C1 segment of cervical spinal cord (tissue), 14 donors: ENCODE measurements at places on chromosomes 2 and 18.

DNA sequence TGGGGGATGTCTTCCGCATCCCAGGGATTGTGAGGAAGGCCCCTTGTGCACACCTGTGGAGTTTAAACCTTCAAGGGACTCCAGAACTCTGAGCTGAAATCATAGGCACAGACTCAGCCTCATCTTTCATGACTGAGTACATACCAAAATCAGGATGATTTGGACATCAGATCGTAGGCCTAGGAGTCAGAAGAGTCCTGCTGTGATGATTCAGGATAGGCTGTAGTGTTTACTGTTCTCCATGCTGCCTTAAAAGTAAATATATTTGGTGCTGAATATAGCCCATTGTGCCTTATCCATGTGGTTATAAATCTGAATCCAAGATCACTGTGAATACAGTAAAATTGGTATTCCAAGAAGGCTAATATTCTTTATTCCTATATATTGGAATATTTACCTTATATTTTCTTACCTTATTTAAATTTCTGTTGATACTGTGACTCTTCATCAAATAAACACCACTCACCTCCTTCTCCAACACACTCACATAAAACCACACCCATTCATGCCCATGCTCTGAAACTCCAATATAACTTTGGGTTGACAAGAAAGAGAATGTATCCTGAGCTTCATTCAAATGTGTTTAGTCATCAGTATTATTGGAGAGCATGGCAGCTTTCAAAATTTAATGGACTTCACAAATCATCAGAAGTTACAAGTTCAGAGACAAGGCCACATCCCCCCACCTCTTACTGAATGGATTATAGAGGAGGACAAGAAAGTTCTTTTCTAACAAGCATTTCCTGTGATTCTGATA lies 561.4 kb upstream of the LINC00305 start:
- DNase-seq, result no peak

DNA sequence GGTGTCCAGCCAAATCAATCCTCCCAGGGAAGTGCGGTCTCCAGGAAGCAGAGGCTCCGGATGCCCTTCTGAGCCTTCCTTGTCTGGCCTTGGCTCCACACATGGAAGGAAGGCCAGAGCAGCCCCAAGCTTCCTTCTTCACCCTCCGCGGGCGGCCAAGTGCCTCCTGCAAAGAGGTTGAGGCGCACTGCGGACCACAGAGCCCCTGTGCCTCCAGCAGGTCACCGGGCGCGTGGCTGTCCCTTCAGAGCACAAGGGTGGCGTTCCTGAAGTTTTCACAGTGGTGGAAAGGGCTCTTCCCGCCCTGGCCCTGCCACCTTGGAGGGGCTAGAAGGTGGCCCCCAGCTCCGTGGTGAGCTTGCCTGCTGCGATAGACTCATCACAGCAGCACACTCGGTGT lies 175.9 kb upstream of the RAB12 start:
- DNase-seq, result no peak

GRCh38 chr2:56713161-56713676 lies 529.4 kb downstream of the CCDC85A start:
- no peak for DNase-seq

GRCh38 chr2:118496870-118497611 lies 350.4 kb downstream of the EN1 start:
- no peak for DNase-seq

DNA sequence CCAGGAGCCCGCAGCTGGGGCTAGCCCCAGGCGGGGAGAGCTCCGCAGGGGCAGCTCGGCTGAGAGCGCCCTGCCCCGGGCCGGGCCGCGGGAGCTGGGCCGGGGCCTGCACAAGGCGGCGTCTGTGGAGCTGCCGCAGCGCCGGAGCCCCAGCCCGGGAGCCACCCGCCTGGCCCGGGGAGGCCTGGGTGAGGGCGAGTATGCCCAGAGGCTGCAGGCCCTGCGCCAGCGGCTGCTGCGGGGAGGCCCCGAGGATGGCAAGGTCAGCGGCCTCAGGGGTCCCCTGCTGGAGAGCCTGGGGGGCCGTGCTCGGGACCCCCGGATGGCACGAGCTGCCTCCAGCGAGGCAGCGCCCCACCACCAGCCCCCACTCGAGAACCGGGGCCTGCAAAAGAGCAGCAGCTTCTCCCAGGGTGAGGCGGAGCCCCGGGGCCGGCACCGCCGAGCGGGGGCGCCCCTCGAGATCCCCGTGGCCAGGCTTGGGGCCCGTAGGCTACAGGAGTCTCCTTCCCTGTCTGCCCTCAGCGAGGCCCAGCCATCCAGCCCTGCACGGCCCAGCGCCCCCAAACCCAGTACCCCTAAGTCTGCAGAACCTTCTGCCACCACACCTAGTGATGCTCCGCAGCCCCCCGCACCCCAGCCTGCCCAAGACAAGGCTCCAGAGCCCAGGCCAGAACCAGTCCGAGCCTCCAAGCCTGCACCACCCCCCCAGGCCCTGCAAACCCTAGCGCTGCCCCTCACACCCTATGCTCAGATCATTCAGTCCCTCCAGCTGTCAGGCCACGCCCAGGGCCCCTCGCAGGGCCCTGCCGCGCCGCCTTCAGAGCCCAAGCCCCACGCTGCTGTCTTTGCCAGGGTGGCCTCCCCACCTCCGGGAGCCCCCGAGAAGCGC lies 15.0 kb upstream of the GMPPA start:
- DNase-seq, result no peak

GRCh38 chr2:117933884-117934354 lies 80.0 kb downstream of the CCDC93 start:
- DNase-seq, result no peak

DNA sequence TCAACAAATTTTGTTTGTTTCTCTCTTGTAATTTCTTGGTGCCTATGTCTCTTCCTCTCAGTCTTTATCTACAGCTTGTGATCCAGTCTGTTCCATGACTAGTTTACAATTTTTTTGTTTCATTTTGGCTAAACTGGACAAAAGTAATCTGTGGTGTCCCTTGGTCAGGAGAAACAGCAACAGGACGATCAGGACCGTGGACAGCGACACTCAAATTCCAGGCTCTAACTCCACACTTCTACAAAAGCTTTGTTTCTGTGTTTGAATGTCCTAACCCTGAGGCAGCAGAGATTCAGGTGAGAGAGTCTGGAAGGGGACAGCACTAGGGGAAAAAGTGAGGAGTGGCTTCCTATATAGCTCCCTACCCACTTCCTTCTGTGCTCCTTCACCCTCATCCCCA lies 593.3 kb upstream of the FANCL start:
- no peak for DNase-seq

DNA sequence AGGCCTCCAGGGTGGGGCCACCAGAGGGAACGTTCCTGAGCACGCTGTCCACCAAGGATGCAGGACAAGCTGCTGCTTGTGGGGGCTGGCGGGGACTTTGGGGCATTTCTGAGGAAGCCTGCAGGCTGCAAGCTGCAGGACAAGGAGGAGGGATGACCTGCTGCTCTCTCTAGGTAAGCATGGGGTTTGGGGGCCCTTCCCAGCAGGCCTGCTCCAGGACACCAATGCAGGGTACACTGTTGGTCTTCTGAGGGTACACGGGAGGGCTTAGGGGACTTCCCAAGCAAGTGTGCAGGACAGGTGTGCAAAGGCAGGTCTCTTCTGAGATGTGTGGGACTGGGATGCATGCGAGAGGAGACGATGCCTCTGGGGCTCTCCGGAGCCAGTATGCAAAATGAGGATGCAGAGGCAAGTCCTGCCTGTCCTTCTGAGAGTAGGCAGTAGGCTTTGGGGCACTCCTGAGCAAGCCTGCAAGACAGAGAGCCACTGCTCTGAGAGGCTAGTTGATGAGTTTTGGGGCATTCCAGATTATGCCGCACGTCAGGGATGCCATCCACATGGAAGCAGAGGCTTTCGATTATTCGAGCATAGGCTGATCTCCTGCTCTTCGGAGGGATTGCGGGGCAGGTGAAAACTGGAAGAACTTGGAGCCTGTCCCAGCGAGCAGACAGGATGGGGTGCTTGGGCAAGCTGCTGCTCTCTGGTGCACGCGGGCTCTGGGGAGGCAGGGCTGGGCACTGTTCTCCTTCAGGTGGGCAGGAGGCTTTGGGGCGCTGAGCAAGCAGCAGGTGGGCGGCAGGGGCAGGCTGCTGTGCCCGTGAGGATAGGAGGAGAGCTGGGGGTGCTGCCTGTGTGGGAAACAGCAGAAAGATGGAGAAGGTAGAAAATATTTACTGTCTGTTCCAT lies 44.6 kb downstream of the CNGA3 start:
- no peak for DNase-seq

GRCh38 chr2:218743068-218743467 lies 32.4 kb downstream of the TTLL4 start:
- no peak for DNase-seq

DNA sequence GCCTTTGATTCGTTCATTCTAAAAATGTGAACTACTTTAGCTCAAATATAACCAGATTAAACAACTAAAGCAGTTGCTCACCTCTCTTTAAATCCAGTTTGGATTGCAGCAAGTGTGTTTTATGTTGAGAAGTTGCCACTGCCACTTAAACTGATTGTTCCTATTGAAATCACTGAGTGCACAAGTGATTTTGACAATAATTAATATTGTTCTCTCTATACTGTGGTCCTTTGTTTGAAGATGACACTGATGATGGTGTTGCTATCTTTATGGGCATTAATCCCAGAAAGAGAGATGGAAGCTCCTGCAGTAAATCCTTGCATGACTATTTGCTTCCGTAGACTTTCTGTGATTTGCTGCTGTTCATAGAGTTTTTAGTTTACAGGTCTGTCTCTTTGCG lies 251.4 kb upstream of the ZEB2 start:
- no peak for DNase-seq

GRCh38 chr2:225512876-225513540 lies 113.5 kb downstream of the NYAP2 start:
- DNase-seq, result no peak

- DNase-seq, result no peak
Measured at GRCh38 chr2:197137826-197138477, 172.6 kb downstream of the ANKRD44 start.

GRCh38 chr2:217947383-217948350 lies 55.1 kb downstream of the TNS1 start:
- no peak for DNase-seq

- DNase-seq, result no peak
Measured at GRCh38 chr2:8154936-8155335, 526.9 kb upstream of the ID2 start.

DNA sequence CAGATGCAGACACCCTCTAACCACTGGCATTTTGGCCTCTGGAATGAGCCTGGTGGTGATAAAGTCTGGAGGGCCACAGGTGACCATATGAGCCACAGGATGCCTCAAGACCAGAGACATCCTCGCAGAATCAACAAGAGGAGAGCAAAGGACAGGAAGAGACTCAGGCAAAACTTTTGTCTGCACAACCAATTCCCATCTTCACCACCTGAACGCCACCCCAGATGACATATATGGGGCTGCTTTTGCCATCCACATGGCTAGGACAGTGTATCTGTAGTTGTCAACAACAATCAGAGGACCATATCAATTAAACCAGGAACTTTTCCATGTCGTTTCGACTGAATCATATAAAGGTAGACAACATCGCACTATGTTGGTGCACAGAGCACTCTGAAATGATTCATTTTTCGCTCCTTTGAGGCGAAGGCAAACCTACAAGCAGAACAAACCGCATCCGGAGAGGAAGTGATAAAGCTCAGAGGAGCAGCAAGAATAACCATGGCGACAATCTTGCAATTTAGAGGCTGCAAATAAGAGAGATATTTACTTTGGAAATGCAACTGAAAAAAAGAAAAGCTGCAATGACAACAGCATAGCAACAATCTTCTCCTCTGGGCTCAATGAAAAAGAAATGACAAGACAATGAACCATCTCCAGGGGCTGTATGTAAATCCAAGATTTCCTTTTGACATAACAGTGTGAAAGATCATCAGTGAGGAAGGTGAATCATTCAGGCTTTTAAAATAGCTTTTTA lies 204.5 kb downstream of the ARL4C start:
- DNase-seq, result no peak

- DNase-seq, result no peak
Measured at GRCh38 chr2:220181165-220181564, 553.7 kb downstream of the SLC4A3 start.

DNA sequence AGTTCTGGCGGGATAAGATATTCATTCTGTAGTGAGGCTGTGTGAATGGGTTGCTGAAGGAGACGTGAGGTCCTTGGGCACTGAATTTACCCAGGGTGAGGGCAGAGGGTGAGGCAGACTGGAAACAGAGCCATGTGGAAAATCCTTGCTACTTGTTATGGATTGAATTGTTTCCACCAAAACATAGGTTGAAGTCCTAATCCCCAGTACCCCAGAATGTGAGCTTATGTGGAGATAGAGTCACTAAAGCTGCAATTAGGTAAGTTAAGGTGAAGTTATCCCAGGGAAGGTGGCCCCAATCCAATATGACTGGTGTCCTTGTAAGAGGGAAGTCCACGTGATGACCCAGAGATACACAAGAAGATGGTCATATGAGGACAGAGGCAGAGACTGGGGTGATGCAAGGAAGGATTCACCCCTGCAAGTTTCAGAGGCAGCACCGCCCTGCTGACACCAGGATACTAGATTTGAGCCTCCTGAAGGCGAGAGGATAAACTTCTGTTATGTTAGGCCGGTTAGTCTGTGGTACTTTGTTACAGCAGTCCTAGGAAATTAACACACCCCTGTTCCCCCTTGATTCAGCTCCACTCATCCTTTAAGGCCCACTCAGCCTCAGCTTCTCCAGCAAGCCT lies 289.4 kb upstream of the MEX3C start:
- no peak for DNase-seq

DNA sequence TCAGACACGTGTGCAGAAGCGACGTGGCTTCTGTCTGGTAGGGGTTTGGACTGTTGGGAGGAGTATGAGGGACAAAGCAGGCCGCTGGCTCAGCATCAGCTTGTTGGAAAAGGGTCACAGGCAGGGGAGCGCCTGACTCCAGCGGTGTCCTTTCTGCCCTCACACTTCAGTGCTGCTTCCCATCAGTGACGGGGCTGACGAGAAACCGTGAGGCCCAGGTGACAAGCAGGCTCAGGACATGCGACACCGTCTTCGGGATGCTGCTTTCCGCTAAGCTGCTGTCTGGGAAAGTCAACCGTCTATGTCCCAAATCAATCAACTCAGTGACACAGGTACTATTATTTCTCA lies 90.5 kb downstream of the USP40 start:
- DNase-seq, result no peak

DNA sequence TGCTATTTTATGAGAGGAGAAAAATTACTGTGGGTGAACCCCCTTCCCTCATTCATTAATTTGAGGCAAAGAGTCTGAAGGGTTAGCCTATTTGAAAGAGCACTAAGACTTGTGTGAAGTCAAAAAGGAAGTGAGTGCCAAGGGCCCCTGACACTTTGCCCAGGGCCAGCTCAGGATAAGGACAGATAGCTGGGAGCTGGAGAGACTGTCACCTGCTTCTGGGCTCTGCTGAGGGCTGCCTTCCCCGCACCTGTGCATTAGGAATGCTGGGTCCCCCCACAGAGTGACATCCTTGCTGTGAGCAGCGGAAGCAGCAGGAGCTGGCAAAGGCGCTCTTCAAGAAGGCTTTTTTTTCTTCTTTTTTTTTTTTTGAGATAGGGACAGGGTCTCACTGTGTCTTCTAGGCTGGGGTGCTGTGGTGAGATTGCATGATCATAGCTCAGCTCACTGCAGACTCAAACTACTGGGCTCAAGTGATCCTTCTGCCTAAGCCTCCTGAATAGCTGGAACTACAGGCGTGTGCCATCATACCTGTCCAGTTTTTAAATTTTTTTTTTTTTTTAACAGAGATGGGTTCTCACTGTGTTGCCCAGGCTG lies 148.3 kb downstream of the AQP4 start:
- DNase-seq, result no peak
